ENCODE measurements at places on chromosomes 7 and 10.

DNA sequence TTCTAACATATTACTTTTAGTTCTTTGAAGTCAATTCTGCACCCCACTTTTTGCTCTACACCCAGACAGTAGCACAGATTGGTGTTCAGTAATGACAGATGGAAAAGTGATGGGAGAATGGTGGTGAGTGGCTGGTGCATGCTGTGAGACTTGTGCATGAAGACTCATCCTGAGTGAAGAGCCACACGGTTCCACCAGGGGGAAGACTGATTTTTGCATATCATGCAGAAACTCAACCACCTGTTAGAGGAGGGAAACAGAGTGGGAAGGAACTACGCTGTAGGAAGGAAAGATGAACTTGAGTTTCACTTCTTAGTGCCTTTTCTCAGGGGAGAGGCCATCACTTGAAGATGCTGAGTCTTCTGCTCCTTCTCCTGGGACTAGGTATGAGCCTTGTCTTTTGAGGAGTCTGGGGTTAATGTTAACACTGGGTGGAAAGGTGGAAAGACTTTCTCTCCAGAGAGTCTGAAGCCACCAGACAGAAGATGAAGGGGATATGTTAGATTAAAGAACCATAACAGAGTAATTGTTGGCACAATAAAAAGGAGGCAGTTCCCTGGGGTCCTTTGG, 9.3 kb upstream of the PRSS1 start:
- DNase-seq: no peak

DNA sequence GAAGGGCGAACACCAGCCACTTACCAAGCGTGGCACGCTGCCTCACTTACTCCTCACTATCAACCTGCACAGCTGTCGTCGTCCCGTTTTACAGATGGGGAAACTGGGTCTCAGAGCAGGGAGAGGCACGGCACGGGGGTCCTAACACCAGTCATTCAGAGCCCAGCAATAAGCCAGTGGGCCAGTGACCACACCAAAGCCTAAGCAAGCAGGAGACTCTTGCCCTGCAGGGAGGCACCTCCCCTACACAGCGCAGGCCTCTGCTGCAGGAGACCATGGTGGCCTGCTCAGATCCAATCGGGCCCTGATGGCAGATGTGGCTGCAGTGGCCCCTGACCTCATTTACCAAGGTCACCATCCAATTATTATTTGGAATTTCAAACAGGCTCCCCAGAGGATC, 4.8 kb downstream of the SLIT1 start:
- no peak for DNase-seq

- DNase-seq: no peak
Observed at GRCh38 chr10:54909165-54909564, 108.1 kb upstream of the PCDH15 start.

- DNase-seq: no peak
Observed at GRCh38 chr7:7384228-7384627, 151.4 kb downstream of the COL28A1 start.

GRCh38 chr10:1230592-1231275, 174.5 kb downstream of the WDR37 start:
- DNase-seq: no peak

Data from NCI-H510A (cell line).